ENCODE measurements at places on chromosomes 12 and 14. TPM values are rescaled to one million over a fixed set of nuclear protein-coding genes. Genes with fewer than 3 reads are reported as not detected.

RPL6 gene
- total RNA-seq, result 1,690 TPM

DNA sequence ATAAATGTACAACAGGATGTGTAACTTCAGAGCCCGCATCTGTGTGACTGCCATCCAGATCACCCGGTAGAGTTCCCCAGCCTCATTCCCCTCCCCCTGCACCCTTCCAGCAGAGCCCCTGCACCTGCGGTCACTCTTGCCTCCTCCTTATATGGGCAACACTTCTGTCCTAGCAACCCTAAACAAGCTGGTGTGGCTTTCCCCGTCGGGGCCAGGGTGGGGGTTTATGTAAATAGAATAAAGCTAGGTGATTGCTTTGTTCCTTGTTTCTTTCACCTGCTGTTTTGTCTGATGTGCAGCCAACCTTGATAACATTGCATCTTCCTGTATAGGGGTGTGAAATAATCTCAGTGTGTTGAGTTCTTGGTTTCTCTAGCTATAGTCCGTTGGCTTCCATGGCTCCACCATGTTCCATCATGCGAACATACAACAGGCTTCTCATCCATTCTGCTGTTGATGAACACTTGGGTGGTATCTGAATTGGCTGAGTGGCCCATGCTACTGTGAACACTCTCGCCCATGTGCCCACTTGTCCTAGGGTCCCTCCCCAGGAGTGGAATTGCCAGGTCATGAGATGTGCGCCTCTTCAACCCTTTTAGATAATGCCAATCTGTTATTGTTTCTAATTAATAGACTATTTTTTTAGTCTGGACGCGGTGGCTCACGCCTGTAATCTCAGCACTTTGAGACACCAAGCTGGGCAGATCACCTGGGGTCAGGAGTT, 102.2 kb downstream of the KIF26A start:
- DNase-seq, result no peak

GRCh38 chr14:105888784-105889665, 362.6 kb downstream of the TMEM121 start:
- no peak for DNase-seq

GRCh38 chr14:95479494-95479893, 37.0 kb downstream of the SYNE3 start:
- DNase-seq, result no peak

GRCh38 chr12:1103632-1104031, 112.6 kb downstream of the ERC1 start:
- no peak for DNase-seq

DNA sequence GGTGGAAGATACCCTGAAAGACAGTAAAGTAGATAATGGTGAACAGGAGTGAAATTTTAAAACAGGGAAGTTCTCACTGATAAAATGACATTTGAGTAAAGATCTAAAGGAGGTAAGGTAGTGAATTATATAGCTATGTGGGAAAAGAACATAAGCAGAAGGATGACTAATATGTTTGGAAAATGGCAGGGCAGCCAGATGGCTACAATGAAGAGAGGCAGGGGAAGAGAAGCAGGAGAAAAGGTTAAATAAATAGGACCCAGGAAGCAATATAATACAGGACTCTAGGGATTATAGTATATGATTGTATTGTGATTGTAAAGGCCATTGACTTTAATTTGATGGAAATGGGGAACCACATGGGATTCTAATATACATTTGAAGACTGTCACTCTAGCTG, 33.0 kb downstream of the SCFD1 start:
- DNase-seq, result no peak

DNA sequence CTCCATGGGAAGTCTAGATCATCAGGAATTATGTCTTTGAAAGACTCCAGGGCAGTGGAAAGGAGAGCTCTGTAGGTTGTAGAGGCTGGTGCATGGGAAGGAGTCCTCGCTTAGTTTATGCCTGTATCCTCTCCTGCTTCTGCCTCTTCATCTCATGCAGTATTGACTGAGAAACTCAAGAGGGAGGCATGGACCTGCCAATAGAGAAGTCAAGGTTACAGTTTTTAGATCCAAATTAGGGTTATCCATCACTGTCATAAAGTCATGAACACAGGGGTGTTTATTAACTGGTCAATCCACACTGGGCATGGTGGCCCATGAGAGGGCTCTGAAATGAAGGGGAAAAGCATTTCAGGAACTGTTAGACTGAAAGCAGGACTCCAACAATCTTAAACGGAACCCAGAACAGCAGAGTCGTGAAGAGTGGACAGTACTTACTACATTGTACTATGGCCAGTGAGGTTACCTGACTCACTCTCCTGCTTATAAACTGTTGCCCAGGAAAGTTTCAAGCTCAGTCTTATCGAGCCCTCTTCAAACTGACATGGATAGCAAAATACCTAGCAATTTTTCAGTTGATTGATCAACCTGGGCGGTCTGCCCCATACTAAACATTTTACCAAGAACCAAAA, 30.1 kb upstream of the DHRS7 start:
- no peak for DNase-seq

DNA sequence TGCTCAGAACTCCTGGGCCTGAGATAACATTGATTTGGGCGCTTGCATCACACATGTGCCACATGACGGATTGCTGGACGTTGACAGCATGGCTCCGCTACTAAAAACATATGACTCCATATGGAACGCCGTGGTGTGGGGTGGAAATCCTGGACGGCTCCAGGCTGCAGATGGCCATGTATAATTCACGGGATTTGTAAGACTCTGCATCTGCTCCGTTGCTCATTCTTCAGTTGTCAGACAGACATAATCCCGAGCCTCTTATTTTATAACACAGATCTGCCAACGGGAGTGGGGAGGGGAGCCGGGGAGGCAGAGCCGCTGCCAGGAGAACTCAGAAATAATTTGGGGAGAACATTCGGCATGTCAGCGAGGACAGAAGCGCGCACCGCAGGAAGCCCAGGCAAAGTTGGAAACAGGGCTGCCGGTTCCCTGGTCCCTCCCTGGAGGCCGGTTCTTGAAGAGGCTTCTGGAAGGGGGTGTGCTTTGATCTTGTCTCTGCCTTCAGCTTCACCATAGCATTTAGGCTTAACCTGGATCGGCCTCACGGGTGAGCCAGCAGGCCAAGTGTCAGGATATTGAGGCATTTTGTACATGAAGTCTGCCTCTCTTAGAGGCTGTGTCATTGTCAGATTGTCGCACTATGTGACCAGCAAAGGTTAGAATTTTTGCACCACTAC, 45.8 kb upstream of the MYL2 start:
- DNase-seq, result no peak

DNA sequence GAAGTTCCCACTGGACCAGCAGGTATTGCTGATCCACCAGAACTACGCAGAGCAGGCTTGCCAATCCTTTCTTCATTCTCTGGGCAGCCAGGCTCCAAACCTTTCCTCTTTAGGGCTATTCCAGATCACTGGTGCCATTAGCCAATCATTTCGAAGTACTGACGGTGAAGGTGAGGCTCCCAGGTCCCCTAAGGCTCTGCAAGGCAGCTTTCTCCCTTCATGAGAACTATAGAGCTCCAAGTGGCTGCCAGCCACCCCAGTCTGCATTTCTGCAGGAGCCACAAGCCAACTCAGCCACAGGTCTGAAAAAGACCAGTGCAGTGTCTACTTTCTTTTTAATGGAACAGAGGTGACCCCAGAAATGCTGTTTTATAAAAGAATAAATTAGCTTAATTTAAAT, 48.7 kb downstream of the RAB35 start:
- DNase-seq, result no peak

ACSM4 gene
- total RNA-seq, result not detected

DNA sequence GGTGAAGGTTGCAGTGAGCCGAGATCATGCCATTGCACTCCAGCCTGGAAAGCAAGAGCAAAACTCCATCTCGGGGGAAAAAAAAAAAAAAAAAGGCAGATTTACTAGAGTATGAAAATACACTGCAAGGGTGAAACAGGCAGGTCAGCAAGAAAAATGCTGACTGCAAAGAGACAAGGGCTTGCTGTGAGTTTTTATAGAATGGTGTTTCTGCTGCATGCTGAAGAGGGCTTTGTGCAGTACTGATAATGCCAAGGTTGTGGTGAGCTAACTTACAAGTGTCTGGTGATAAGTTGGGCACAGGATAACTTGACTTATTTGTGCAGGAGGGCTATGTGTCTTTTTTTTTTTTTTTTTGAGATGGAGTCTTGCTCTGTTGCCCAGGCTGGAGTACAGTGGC, 25.9 kb upstream of the SRP54 start:
- DNase-seq, result no peak

DNA sequence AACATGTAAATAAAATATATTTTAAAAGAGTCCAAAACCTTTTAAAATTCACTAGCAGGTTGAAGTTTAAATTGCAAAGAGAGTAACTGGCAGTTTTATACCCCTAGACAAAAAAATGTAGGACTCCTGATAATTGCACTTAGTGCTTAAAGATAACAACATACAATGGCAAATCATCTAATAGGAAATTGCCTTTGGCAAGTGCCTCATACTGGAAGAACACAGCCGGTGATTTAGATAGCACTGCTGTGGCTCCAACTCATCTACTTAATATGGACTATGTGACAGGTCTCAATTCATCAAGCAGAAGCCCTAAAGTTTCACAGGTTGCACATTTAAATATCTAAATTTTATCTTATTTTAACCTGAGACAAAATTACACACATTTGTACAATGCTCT, 13.4 kb downstream of the C12orf50 start:
- no peak for DNase-seq

- no peak for DNase-seq
Observed at GRCh38 chr14:31336646-31337045, 83.7 kb downstream of the HEATR5A start.

DNA sequence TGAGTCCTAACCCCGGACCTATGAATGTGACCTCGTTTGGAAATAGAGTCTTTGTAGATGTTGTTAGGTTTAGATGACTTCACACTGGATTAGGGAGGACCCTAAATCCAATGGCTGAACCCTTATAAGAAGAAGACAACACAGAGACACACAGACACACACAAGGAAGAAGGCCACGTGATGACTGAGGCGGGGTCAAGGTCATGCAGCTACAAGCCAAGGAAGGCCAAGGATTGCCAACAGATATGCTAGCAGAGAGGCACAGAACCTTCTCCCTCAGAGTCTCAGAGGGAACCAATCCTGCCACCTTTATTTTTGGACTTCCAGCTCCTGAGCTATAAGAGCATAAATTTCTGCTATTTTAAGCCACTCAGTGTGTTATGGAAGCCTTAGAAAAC, 31.8 kb downstream of the LTBP2 start:
- DNase-seq, result no peak

RNASE7 gene
- total RNA-seq, result not detected

TAS2R13 gene
- total RNA-seq, result 0.96 TPM

ANO2 gene
- not detected for total RNA-seq

PPP1R13B gene
- 9.8 TPM for total RNA-seq

DNA sequence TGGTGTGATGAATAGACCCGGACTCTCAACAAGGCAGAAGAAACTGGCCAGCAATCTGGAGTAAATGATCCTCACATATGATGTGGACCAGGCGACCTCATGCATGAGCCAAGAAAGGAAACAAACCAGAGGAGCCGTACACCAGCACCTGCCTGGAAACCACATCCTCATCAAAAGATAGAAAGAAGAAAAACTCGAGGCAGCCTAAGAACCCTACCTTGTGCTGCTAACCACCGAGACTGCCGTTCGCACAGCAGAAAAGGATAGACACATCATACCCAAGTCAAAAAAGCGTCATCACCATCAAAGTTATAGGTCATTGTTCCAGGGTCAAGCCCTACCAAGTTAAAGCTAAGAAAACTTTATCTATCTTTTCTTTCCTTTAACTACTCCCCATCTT, 66.7 kb downstream of the RESF1 start:
- DNase-seq, result peak; percentile 55

DNA sequence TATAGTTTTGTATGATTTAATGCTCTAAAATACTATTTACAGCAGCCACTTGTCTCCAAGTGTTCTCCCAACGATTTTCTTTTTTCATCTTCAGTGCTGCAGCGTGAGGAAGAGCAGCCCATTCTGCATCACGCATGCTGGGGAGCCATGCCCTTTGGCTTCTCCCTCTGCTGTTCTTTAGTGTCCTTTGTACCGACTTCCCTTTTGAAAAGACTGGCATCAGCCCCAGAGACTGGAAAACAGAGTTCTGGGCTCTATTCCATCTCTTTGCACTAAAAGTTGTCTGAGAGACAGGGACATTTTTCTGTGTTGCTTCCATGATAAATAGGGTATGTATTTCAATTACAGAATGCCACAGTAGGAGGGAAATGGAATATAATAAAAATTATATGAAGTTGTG, 105.1 kb downstream of the RERG start:
- DNase-seq, result no peak

- no peak for DNase-seq
Observed at GRCh38 chr12:66624806-66625205, 54.1 kb downstream of the GRIP1 start.

DNA sequence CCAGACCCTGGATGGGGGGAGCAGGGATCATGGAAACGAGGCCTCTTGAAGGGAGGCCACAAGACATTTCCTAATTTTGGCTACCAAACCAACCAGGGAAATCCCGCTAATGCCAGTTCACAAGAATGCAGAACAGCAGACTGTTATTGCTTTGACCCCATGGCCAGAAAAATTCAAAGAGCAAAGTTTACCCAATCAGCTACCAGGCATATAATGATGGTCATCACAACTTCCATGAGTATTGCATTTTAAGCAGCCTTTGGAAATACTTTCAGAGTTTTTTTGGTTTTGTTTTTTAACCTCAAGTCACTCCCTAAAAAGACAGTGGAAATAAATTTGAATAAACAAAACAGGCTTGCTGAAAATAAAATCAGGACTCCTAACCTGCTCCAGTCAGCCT, at the start of gene IL25:
TSS of gene IL25 (plus strand) at position 301 of the 400 bp plus-strand sequence.
- DNase-seq, result no peak

- DNase-seq, result no peak
Observed at GRCh38 chr14:69606258-69607184, 4.9 kb upstream of the SUSD6 start.

IRAK3 gene
- 3.2 TPM for total RNA-seq

GALC gene
- 8.7 TPM for total RNA-seq

DNA sequence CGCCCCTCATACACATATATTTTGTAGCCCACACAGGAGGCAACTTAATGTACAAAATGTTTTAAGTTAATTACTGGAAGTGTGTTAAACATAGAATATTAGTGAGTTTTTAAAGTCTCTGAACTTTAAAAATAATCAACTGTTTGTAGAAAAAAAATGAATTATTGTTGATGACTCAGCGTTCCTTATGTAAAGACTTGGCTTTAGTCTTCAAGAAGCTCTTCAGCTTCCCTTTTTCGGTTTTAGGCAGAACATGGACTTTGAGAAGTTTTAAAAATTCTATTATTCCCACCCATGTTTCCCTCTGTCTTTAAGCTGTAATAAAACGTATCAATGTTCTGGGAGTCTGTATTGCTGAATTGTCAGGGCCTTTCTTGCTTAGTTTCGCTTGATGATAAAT, 269.5 kb downstream of the FBXL14 start:
- no peak for DNase-seq

JAG2 gene
- total RNA-seq, result 6.5 TPM

EIF2S3B gene
- 0.20 TPM for total RNA-seq

GRCh38 chr14:51575349-51576116, 76.2 kb upstream of the FRMD6 start:
- DNase-seq, result no peak

PPP1R36 gene
- total RNA-seq, result not detected

DNA sequence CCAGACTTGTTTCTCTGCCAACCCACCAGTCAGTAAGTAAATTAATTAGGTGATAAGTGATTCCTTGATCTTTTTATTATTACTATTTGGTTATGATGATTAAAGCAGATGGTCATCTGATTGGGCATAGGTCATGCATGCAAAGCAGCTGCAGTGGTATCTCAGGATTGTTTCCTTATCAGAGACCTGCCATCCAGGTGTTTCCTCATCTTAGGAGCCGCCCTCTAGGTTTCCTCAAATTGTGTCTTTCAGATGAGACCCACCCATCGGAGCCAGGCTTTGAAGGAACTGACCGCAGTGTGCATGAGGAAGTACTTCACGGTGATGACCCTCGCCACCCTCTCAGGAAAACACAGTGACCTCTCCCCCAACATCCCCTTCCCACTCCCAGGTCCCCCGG, 63.3 kb downstream of the ZFP36L1 start:
- DNase-seq, result no peak
